ENCODE measurements at places on chromosomes 5 and 9.

DNA sequence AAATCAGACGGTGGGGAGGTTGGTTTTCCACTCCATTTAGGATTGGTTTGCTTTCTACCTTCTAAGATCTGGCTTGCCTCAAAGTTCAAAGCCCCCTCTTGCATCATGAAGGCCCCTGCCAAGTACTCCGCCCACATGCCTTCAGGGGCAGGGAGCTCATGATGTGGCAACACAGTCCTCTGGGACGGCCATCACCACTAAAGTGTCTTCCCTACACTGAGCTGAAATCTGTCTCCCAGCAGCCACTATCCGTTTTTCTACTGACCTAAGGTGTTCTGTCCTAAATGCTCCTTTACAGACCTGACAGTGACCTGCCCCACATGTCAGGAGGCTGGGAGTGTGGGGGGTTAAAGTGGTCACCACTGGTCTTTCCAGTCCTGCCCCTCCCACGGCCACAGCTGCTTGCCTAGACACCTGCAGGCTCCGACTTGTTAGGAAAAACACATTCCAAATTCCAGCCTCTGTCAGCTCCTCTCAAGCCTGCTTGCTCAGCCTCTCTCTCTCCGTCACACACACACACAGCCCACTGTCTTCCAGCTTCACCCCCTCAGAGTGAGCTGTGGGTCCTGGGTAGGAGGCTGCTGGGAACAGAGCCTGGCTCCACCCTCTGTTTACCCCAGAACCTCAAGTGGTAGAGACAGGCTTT is 44.9 kb downstream of the SHB start:
- DNase-seq: no peak

GRCh38 chr9:85522459-85523092 is 219.2 kb downstream of the AGTPBP1 start:
- DNase-seq: peak; percentile 17

GRCh38 chr5:176775409-176775808 is 35.0 kb upstream of the UNC5A start:
- no peak for DNase-seq

- peak; percentile 49 for DNase-seq
These were observed 4.9 kb downstream of the NADK2 start for GRCh38 chr5:36236801-36237200.

- no peak for DNase-seq
These were observed 9.3 kb upstream of the SCGB3A1 start for GRCh38 chr5:180600554-180601041.

GRCh38 chr5:16776611-16777251 is 159.4 kb downstream of the MYO10 start:
- DNase-seq: no peak

DNA sequence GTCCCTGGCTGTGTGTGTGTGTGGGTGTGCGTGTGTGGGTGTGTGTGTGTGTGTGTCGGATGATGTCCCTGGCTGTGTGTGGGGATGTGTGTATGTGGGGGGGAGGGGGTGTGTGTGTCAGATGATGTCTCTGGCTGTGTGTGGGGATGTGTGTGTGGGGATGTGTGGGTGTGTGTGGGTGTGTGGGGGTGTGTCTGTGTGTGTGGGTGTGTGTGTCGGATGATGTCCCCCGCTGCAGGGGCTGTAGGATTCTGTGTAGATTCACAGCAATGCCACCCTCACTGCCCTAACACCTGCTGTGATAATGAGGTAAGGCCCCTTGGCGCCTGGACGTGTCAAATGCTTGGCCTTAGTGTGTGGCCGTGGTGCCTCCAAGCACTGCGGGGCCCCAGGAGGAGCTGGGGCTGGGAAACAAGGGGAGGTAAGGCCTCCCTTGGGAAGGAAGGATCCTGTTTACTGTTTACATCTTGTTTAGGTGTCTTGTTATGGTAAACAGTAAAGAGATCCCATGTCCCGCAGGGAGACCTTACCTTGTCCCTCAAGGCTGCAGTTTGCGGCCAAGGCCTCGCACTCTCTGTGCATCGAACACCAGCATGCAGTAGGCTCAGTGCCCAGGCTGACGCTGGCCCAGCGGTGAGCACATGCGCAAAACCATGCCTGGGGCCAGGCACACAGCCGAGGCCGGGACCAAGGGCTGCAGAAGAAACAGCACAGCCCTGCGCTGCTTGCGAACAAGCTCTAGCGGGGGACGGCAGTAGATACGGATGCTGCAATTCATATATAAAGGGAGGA is 24.1 kb downstream of the AHRR start:
- no peak for DNase-seq
